ENCODE measurements at places on chromosomes 5 and 9.

DNA sequence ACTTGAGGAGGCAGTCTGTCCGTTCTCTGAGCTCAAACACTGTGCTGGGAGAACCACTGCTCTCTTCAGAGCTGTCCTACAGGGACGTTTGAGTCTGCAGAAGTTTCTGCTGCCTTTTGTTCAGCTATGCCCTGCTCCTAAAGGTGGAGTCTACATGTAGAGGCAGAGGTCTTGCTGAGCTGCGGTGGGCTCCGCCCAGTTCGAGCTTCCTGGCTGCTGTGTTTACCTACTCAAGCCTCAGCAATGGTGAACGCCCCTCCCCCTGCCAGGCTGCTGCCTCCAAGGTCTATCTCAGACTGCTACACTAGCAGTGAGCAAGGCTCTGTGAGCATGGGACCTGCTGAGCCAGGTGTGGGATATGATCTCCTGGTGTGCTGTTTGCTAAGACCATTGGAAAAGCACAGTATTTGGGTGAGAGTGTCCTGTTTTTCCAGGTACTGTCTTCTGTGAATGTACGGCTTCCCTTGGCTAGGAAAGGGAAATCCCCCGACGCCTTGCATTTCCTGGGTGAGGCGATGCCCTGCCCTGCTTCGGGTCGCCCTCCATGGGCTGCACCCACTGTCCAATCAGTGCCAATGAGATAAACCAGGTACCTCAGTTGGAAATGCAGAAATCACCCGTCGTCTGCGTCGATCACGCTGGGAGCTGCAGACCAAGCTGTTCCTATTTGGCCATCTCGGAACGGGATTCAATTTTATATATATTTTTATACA, 58.5 kb downstream of the CNTRL start:
- no peak for DNase-seq

DNA sequence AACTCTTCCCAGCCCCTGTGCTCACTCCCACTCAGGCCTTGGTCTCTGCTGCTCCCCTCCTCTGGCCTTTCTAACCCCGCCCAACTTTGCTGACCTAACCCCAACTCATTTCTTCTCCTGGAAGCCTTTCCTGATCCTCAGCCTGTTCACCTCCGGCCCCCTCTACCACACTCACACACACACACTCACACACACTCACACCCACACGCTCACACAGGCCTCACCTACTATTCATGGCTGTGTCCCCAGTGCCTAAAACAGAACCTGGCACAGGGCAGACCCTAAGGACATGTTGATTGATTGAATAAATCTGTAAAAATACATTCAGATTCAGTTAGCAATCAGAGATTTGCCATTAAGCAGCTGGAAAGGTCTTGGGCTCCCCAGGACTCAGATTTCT, 28.5 kb upstream of the LHX2 start:
- DNase-seq: no peak

DNA sequence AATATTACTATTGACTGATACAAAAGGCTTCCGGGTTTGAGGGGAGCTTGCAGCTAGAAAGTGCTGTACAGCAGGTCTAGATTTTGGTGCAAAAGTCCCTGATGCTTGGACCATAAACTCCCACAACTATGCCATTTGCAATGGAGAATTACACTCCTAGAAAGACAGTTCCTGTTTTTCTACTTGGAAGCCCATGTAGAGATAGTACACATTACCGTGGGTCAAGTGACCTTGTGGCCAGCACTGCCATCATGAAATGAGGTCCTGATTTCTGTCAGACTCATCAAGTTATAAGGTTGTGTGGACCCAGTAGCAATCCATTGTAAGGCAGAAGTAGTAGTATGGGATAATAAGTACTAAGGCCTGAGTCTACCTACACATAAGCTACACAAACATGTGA, 42.8 kb upstream of the TNFSF8 start:
- no peak for DNase-seq

GRCh38 chr5:106675687-106676086, 995.0 kb downstream of the EFNA5 start:
- no peak for DNase-seq

- no peak for DNase-seq
Measured at GRCh38 chr5:177132136-177133095, 1.2 kb upstream of the NSD1 start.

- no peak for DNase-seq
Measured at GRCh38 chr9:106887066-106887465, 24.1 kb downstream of the ZNF462 start.

DNA sequence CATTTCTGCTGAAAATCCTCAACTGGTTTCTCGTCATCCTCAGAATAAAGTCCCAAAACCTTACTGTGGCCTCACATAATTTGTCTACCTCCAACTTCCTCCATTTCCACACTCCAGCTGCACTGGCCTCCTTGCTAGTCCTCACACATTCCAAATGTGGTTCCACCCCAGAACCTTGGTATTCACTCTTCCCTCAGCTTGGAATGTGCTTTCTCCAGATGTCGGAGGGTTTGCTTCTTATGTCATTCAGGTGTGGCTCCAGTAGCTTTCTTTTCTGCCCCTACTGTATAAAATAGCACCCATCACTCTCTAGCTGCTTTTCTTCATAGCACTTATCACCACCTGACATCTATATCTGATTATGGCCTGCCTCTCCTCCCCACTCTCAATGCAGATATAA, 102.5 kb upstream of the IFNK start:
- no peak for DNase-seq

- no peak for DNase-seq
Measured at GRCh38 chr9:78158286-78158685, 77.6 kb upstream of the CEP78 start.

GRCh38 chr5:14168793-14169262, 25.7 kb downstream of the TRIO start:
- no peak for DNase-seq

- DNase-seq: no peak
Measured at GRCh38 chr9:129587487-129588262, 33.2 kb downstream of the C9orf50 start.
